ENCODE measurements at places on chromosomes 3 and 15. TPM values are rescaled to one million over a fixed set of nuclear protein-coding genes. Genes with fewer than 3 reads are reported as not detected.

GRCh38 chr3:81502236-81502635 lies 259.2 kb downstream of the GBE1 start:
- DNase-seq: no peak

Gene C3orf49
- not detected for total RNA-seq

Gene ZPLD1
- total RNA-seq: not detected

DNA sequence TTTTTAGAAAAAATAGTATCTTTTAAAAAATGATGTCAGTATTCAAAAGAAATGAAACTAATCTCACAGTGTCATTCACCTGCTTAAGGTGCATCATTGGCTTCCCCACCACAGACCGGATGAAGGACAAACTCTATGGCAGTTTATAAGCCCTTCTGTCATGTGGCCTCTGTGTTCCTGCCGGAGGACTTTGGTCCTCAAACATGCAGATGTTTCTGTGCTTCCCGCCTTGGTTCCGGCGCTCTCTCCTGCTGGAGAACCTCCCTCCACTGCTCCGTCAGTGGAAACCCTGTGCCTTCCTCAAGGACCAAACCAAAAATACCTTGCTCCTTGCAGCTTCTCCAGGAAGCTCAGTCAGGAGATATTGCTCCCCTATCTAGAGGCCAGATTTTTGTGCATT lies 326.3 kb downstream of the UACA start:
- DNase-seq: no peak

- DNase-seq: no peak
These were observed 323.3 kb downstream of the DIPK2A start for GRCh38 chr3:144294659-144295538.

Gene KLHL6
- total RNA-seq: 36.7 TPM

- DNase-seq: no peak
These were observed 82.2 kb downstream of the STRIT1 start for GRCh38 chr3:155211266-155211665.

Gene DLL4
- total RNA-seq: 21.3 TPM

Gene B3GALNT1
- 25.8 TPM for total RNA-seq
